Renal cortex interstitium (tissue), 15 donors: ENCODE measurements at places on chromosomes 3 and 15. TPM values are rescaled to one million over a fixed set of nuclear protein-coding genes. Genes with fewer than 3 reads are reported as not detected.

DNA sequence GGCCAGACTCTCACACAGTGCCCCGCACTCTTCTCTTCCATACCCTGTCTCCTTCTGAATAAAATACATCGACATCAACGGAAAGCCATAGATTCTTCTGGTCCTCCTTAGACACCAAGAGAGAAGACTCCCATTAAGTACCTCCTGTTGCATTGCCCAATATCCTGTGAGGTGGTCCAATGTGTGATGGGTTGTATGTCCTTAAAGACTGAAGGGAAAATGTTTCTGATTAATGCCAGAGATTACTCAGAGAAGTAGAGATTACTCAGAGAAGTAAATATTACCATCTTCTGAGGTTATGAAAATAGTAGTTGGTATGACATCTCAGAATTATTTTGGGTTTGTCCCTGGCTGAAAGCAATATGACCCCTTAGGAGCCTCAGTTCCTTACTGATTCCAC lies 60.8 kb upstream of the GALNT15 start:
- DNase-seq = no peak

DNA sequence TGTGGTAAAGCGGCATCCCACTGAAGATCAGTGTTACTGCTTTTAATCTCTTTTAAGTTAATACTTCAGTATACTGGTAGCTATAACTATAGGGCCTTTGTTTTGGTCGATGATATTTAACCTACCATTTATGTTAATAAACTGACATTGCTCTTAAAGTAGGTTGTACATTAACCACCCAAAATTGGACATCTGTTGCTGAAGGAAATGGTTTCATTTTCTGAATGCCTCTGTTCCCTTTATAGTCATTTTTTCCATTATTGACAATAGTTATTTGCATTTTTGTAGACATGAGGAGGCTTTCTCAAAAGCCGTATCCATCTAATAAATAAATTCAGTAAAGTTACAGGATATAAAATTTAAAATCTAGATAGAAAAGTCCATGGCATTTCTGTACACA lies 252.4 kb upstream of the UBE2E1 start:
- DNase-seq = no peak

GRCh38 chr3:167736264-167736787 lies 805 bp downstream of the SERPINI1 start:
- no peak for DNase-seq

DNA sequence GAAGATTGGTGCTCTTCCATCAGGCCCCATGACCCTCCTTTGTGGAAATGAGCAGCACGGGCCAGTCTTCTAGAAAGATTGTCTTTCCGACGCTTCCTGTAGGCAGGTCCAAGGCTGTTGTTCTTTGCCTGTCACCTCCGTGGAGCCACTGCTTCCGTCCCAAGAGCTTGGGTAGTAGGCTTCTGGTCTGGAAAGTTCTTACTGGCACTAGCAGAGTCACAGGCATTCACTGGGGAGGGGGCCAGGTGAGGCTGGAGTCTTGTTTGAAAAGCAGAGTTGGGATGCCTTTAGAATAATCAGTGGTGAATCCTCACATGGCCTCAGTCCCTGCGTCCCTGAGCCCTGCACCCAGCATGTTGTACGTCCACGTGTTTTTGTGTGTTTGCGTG lies 76.2 kb upstream of the ADPGK start:
- no peak for DNase-seq

DNA sequence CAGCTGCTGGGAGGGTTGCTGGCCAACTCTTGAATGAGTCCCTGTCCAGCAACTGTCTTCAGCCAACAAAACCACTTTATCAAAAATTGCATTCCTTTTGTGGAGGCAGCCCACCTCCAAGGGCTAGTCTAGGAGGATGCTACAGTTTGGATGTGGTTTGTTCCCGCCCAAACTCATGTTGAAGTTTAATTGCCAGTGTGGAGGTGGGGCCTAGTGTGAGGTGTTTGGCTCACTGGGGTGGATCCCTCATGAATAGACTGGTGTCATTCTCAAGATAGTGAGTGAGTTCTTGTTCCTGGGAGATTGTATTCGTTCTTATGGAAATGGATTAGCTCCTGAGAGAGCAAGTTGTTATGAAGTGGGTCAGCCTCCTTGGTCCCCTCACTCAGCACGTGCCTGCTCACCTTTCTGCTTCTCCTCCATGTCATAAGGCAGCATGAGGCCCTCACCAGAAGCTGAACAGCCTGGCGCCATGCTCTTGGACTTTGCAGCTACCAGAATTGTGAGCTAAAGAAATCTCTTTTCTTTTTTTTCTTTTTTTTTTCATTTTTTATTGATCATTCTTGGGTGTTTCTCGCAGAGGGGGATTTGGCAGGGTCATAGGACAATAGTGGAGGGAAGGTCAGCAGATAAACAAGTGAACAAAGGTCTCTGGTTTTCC lies 4.2 kb upstream of the RFC4 start:
- no peak for DNase-seq

CPN2 gene
- 0.38 TPM for polyA plus RNA-seq

IGDCC3 gene
- 10.6 TPM for polyA plus RNA-seq
